Activated B cell treated with CpG ODN at 0.5 μM for 24 hours (primary cell): ENCODE measurements at places on chromosomes 4 and X. TPM values are rescaled to one million over a fixed set of nuclear protein-coding genes. Genes with fewer than 3 reads are reported as not detected.

- DNase-seq = no peak
These were observed 447.0 kb upstream of the GALNT7 start for GRCh38 chr4:172721659-172722058.

GRCh38 chrX:39729981-39730661, 367.6 kb downstream of the BCOR start:
- no peak for DNase-seq

- DNase-seq = no peak
These were observed 186.0 kb downstream of the CRLF2 start for GRCh38 chrX:1026263-1027015.

DNA sequence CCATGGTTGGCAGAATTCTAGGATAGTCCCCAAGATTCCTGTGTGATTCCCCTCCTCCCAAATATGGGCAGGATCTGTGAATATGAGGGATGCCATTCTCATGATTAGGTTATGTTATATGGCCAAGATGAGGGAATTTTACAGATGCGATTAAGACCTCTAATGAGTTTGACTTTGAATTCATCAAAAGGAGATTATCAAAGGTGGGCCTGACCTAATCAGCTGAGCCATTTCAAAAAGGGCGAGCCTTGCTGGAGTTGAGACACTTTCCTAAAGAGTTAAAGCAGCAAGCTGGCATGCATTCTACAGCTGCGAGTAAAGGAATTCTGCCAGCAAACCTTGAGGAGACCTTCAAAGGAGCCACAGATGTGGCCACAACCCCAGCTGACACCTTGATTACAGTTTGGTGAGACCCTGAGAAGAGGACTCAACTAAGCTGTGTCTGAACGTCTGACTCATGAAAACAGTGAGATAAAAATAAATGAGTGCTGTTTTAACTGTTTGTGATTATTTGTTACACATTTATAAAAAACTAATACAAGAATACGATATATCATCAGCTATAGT, 31.7 kb upstream of the TMPRSS11D start:
- DNase-seq = no peak

The FAAH2 gene
- total RNA-seq = 2.8 and 3.1 TPM in 2 replicates

The PROM1 gene
- total RNA-seq = not detected in 2 replicates
